CD4-positive, alpha-beta T cell treated with Interleukin-1 beta for 1 hour (primary cell): ENCODE measurements at places on chromosomes 13 and 19.

DNA sequence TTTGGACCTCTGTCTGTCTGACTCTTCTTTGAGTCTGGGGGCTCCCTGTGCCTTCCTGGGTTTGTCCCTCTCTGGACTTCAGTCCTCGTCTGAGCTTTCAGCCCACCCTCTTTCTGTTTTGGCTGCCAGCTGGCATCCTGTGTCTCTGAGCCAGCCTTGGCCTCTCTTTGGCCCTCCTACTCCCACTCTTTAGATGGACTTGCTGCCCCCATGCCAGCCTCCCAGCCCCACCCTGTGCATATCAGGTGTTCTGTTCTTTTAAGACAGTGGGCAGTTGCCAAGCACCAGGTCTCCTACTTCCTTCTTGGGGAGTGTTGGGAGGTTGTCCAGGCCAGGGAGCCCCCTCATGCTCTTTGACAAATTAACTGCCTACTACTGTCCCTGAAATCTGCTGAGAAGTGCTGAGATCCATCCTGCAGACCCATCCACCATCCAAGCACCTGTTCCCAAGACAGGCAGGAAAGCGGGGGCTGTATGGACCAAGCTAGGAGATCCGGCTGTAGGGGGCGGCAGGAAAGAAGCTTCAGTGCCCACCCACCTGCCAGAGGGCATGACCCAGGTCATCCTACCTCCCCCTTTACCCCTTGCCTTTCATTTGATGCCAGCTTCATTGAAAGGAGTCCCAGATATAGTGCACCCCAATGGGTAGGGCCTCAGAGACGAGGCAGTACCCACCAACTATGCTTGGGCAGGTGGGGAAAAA lies 9.6 kb downstream of the CIC start:
- DNase-seq: no peak

GRCh38 chr19:46674416-46675178 lies 13.6 kb upstream of the DACT3 start:
- DNase-seq: no peak

- no peak for DNase-seq
These were observed 468.0 kb downstream of the TSHZ3 start for GRCh38 chr19:30881281-30881680.

- no peak for DNase-seq
These were observed 743 bp downstream of the ACTL9 start for GRCh38 chr19:8697671-8698432.

DNA sequence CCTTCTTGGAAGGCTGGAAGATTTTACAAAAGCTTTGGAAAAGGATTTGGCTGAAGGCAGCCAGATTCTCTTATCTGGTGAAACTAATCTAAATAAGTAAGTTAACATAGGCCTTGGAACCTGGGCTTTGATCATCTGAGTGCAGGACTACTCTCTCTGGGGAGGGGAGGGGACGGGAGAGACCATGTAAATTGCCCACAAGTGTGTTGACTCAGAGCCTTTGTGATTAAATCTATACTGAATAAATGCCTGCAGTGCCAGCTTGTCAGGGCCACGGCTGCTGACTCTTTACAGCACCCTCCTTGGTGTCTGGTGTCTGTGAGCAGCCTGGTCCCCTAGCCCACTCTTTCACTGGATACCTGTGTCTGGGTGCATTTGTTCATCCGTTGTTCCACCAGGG lies 251.4 kb downstream of the ITGBL1 start:
- DNase-seq: no peak
